ENCODE measurements at places on chromosomes 6 and 20.

- no peak for DNase-seq
Measured at GRCh38 chr6:100780648-100781047, 100.5 kb downstream of the ASCC3 start.

DNA sequence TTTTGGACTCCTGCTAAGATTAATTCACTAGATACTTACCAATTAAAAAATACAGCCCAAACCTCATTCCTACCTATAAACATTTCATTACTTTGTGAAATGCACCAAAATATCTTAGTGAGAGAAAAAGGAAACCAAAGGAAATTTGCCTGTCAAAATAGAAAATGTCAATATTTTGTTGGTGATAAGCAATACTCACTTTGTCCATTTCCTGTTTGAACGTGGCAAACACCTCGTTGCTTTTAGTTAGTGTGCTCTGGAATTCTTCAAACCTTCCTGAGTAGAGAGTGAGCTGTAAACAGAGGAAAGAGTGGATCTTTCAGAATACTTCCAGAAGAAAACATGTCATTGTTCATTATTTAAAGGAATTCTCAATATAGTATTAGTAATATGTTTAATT is 44.2 kb downstream of the TXLNB start:
- no peak for DNase-seq

DNA sequence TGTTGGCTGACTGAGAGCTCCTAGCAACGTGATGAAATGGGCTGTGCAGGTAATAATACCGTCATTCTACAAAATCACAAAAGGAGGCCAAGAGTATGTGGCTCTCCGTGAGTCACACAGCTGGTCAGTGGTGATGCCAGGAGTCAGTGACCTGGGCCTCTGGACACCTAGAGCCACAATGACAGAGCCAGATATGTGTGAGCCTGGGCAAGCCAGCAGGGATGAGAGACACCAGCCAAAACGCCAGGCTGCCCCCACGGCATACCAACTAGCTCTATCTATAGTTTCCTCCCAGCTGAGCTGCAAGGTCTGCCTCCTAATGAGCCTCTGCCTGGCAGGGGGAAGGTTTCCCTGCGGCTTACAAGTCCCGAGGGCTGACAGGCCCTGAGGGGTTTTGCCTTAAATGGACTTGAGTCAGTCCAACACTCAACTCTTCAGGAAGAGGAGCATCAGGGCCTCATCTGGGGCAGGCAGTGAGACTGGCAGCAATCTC is 70.0 kb downstream of the CPNE5 start:
- peak; percentile 39 for DNase-seq

DNA sequence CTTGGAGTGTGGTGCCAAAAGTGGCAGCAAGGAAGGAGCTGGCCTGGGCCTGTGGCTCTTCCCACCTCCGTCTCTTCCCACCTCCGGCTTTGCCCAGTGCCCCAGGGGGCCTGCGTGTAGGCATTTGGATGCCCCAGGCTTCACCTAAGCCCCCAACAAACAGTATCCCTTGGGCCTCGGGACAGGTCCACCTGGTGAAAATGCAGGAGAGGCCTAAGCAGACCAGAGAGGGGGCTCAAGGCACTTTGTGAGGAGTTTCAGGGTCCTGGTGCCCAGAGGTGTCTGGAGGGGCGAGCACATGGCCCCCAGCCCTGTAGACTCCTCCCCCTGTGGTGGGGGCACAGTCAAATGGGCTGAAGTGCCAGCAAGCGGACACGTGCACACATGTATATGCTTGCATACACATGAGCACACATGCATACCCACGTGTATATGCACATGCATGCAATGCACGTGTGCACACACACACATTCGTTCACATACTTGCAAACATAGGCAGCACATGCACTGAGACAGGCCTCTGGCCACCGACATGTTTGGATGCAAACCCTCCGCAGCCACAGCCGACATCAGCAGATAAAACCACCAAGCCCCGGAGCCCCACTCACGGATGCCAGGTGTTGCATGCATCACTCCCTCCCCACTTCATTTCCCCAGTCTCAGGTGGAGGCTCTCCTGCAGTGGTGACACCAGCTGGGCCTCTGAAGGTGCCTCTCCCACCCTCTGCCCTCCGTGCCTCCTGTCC is 124.5 kb downstream of the TAF4 start:
- no peak for DNase-seq

DNA sequence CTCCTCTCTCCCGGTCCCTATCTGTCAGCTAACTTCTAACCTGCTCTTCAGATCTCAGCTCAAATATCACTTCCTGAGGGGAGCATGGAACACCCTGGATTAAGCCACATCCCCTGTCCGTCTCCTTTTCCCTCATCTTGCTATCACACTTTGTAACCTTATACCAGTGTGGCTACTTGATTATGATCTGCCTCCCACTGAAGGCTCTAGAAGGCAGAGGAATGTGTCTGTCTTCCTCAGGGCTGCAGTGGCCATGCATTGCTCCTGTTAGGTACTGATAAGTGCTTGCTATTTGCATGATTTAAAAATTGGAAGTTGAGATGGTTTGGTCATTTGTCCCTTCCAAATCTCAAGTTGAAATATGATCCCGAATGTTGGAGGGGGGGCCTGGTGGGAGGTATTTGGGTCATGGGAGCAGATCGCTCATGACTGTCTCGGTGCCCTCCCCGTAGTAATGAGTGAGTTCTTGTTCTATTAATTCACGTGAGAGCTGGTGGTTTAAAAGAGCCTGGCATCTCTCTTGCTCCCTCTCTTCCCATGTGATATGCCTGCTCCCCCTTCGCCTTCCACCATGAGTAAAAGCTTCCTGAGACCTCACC is 71.4 kb downstream of the PLCB4 start:
- DNase-seq: no peak

- no peak for DNase-seq
Measured at GRCh38 chr6:12351672-12352071, 61.5 kb downstream of the EDN1 start.

DNA sequence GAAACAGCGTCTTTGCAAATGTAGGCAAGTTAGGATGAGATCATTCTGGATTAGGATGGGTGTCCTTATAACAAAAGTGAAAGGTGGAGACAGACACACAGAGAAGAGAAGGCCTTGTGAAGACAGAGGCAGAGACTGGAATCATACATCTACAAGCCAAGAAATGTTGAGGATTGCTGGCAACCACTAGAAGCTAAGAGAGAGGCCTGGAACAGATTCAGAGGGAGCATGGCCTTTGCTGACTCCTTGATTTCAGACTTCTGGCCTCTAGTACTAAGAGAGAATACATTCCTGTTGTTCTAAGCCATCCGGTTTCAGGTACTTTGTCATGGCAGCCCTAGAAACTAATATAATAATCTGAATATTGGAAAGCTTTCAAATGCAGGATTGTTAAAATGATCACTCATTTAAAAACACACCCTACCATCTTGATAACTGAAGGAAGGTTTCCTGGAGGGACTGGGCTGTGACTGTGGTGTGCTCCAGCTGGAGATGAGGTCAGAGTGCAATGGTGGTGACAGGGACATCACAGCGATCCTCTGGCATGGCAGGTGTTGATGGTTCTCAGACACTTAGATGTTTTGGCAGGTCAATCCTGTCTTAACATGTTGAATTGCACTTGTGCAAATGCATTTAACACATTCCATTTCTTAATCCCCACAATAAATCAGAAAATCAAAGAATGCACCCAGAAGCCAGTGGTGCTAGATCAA is 25.1 kb downstream of the CD83 start:
- no peak for DNase-seq

- no peak for DNase-seq
Measured at GRCh38 chr20:11867291-11867919, 50.3 kb upstream of the BTBD3 start.

DNA sequence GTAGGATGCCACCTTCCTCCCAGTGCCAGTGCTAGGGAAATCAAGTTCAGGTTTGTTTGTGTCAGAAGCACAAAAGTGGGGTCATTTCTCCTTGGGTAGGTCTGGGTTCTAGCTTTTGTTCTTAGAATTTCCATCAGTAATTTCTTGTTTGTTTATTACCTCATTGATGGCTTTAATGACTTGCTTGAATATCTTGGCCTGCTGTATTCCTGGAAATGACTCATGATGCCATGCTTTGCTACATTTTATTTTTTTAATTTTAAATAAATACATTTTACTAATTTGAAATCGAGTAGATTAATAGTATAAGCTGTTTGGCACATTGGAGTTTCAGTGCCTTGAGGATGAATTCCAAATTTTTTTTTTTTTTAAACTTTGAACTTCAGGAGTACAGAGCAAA is 189.6 kb downstream of the JARID2 start:
- DNase-seq: no peak

DNA sequence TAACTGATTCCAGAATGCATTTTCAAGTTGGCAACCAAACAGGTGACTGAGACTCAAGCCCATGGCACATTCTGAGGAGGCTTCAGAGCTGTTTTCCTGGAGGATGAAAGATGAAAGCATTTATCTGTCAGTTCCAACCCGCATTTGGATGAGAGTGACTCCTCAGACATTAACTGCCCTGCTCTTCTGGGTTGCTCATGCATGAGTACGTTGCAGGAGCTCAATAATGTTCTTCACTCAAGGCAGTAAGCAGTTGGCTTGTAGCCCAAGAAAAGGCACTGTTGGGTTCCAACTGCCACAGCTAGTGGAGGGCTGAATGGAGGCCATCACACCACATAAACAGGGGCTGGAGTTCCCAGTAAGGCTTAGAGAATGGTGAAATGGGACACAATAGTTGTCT is 155.3 kb downstream of the FUT9 start:
- DNase-seq: no peak

- peak; percentile 55 for DNase-seq
Measured at GRCh38 chr20:50380697-50381040, 129.5 kb upstream of the PTPN1 start.

DNA sequence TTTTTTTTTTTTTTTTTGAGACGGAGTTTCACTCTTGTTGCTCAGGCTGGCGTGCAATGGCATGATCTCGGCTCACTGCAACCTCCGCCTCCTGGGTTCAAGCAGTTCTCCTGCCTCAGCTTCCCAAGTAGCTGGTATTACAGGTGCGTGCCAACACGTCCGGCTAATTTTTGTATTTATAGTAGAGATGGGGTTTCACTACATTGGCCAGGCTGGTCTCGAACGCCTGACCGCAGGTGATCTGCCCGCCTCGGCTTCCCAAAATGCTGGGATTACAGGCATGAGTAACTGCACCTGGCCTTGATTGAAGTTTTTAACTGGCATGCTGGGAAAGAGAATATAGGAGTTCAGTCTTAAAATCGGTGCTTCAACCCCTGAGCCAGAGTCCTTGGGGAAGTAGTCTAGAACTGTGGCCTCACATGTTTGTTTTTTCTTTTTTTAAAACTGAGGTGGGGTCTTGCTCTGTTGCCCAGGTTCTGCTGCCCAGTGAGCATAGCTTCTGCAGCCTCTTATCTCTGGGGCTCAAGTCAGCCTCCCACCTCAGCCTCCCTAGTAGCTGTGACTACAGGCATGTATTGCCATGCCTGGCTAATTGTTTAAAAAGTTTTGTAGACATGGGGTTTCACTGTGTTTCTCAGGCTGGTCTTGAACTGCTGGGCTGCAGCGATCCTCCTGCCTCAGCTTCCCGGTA is 3.3 kb downstream of the CBFA2T2 start:
- DNase-seq: no peak

- DNase-seq: no peak
Measured at GRCh38 chr6:97978855-97979271, 695.8 kb upstream of the MMS22L start.

GRCh38 chr20:8062756-8063155 is 43.2 kb upstream of the TMX4 start:
- DNase-seq: peak; percentile 33

DNA sequence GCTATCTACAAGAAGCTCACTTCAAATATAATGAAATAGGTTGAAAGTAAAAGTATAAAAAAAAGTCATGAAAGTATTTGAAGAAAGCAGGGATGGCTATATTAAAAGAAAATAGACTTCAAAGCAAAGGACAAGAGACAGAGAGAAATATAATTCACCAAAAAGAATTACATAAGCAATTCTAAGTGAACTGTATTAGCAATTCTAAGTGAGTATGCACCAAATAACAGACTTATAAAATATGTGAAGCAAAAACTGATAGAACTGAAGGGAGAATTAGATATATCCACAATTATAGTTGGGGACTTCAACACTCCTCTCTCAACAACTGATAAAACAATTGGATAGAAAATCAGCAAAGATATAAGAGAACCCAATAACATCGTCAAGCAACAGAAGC is 38.8 kb upstream of the ID4 start:
- DNase-seq: no peak

DNA sequence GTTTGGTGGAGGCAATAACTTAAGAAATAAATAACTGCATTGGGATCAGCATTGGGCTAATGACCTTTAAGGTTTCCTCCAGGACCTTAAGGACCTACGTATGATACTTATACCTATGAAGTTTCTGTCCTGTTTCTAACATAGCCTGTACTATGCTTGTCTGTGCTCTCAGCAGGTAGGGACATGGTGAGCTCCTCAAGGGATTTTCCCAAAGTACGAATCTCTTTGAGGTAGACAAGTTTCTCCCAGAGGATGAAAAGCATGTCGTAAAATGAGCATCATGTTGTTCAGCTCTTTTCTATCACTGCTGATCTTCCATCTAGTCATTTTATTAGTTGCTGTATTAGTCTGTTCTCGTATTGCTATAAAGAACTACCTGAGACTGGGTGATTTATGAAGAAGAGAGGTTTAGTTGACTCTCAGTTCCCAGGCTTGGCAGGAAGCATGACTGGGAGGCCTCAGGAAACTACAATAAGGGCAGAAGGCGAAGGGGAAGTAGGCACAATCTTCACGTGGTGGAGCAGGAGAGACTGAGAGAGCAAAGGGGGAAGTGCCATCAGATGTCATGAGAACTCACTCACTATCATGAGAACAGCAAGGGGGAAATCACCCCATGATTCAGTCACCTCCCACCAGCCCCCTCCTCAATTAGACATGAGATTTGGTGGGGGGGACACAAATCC is 77.8 kb upstream of the TGM3 start:
- no peak for DNase-seq

DNA sequence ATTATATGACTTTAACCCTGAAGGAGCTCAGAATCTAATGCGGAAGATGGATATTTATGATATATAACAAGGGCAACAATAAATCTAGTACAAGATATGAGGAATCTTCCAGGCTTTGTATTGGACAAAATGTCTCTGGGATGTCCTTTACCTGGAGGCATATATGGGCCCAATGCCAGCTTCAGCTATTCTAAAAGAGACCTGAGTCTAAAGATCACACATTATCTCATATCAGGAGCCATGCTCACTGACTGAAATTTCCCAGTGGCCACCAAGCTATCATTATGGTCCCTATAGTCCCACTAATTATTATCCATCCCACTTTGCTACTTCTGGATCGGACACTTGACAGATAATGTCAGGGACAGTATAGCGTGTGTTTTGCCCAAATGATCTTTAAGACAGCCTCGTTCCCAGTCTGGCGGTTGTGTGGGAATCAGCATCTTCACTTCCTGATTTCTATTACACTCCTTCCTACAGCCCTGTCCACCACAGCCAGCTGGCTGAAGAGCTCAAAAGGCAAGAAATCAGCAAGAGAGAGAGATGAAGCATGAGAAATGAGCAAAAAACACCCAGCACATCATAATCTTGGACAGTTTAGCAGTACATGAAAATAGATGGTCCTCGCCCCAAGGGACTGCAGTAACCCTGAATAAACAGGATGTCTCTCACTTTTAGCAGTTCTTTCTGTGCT is 34.9 kb downstream of the KLHL31 start:
- DNase-seq: no peak

- no peak for DNase-seq
Measured at GRCh38 chr6:2149361-2150006, 95.9 kb downstream of the GMDS start.

- no peak for DNase-seq
Measured at GRCh38 chr6:6348256-6348655, 27.8 kb upstream of the F13A1 start.

GRCh38 chr6:11814106-11814505 is 35.5 kb upstream of the ADTRP start:
- no peak for DNase-seq

- no peak for DNase-seq
Measured at GRCh38 chr20:34705008-34705396, 858 bp downstream of the TP53INP2 start.

Data from mesenchymal stem cell (in vitro differentiated cells and primary cell).